ENCODE measurements at places on chromosomes 12 and 14. TPM values are rescaled to one million over a fixed set of nuclear protein-coding genes. Genes with fewer than 3 reads are reported as not detected.

- H3K27me3 ChIP-seq, result no peaks in the 10 kb centered on the region
- no peaks in the 10 kb centered on the region for H3K4me1 ChIP-seq
- no peak for DNase-seq
These were observed 199.1 kb downstream of the GLT1D1 start for GRCh38 chr12:129052373-129052772.

- no peaks in the 10 kb centered on the region for H3K27me3 ChIP-seq
- no peak for DNase-seq
- H3K27ac ChIP-seq, result no peak overlapping the region
- no peaks in the 10 kb centered on the region for H3K36me3 ChIP-seq
These were observed 9.9 kb downstream of the PAPOLA start for GRCh38 chr14:96512122-96512521.

DNA sequence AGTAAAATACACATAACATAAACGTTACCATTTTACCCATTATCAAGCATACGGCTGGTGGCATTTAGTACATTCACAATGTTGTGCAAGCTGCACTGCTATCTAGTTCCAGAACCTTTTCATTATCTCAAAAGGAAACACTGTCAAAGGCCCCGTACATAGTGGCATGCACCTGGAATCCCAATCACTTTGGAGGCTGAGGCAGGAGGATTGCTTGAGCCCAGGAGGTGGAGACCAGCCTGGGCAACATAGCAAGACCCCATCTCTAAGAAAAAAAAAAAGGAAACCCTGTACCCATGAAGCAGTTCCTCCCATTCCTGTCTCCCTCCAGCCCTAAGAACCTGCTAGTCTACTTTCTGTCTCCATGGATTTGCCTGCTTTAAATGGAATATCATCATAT, 7.4 kb upstream of the HVCN1 start:
- no peak overlapping the region for H3K4me3 ChIP-seq
- no peak overlapping the region for H3K27ac ChIP-seq
- H3K36me3 ChIP-seq, result no peaks in the 10 kb centered on the region
- H3K27me3 ChIP-seq, result no peaks in the 10 kb centered on the region

DNA sequence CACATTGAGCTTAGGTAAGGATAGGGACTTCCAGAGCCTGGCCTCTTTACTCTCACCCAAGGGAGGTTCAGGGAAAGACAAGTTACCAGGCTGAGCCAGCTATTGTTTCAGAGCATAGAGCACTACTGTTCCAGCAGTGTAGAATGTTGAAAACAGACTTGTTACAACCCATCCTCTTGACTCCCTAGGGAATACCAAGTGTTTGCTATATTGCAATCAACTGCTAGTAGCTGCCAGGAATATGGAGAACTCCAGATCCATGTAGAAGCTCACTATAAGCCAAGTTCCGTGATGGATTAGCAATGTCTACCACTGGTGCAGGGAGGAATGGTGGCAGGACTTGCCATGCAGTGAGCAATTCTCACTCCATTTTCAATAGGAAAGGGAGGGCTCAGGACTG, 199.8 kb upstream of the RBM19 start:
- peaks cover 11% of the 10 kb centered on the region for H3K27me3 ChIP-seq
- H3K4me1 ChIP-seq, result no peaks in the 10 kb centered on the region
- H3K36me3 ChIP-seq, result no peaks in the 10 kb centered on the region
- H3K4me3 ChIP-seq, result no peak overlapping the region

The RTL1 gene
- 0.78 TPM for total RNA-seq

The SLC6A12 gene
- total RNA-seq, result 0.95 TPM

All from adrenal gland (tissue), 19 donors.